ENCODE measurements at places on chromosomes 3 and 15.

GRCh38 chr15:100235030-100235617 is 106.7 kb downstream of the ADAMTS17 start:
- DNase-seq = no peak

GRCh38 chr3:132753946-132754345 is 31.7 kb upstream of the NPHP3 start:
- DNase-seq = no peak

DNA sequence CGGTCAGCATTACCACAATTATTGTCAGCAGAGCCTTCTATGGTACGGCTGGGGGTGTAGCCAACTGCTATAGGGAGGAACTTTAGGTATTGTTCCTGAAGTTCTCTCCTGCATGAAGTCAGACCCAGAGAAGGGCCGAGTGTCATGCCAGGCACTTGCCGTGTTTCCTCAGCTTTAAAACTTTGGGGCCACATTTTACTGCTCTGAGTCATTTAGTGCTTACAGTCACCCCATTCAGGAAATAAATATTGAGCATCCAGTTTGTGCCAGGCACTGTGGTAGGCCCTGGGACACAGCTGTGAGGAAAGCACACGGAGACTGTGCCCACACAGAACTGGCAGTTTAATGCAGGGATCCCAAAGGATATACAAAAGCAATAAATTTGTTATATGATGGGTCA is 54.5 kb upstream of the APEH start:
- DNase-seq = no peak

DNA sequence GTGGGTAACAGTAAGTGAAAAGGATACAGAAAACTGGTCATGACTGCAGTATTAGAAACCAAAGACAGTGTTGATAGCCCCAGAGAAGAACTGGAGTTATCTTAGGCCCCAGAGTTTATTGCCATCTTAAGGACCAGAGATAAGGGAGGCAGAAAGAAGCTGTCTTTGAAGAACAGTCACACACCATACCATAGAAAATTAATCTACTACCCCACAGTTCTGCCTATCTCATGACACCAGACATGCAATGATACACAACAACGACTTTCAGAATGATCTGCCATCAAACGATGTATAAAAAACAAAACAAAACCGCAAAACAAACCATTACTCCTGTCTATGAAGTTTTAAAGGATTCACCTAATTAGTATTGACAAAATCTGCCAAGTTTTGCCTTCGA is 9.6 kb downstream of the CPOX start:
- DNase-seq = no peak

- DNase-seq = no peak
These were observed 110.8 kb downstream of the TBC1D2B start for GRCh38 chr15:77966540-77967234.

DNA sequence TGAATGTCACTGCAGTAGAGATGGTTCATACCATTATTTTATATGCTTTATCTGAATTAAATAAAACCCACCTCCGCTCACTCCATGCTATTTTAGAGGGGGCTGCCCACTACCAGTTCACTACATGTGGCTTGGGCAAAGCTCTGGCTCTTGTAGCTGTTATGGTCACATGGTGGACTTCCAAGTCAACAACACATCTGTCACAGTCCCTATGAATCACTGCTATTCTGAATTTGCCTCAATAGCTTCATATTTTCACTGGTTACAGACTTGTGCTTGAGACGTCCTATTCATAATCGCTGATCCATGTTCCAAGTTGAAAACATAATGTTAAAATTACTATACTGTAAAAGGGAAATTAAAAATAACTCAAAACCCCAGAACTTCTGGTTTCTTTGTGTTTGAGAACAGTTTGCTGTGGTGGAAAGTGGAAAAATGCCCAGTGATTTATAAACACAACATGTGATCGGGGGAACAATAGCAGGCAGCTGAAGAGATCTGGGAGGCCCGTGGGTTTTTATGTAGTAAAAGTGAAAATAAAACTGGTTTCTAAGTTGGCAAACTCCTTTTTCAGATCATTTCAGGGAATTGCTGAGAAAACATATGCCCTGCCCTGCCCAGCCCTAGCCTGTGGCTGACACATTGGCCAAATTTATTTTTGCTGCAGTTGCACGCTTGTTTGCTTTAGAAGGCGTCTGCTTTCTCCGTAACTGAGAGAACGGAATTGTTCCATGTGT is 128.8 kb upstream of the PRR23C start:
- peak; percentile 3 for DNase-seq

DNA sequence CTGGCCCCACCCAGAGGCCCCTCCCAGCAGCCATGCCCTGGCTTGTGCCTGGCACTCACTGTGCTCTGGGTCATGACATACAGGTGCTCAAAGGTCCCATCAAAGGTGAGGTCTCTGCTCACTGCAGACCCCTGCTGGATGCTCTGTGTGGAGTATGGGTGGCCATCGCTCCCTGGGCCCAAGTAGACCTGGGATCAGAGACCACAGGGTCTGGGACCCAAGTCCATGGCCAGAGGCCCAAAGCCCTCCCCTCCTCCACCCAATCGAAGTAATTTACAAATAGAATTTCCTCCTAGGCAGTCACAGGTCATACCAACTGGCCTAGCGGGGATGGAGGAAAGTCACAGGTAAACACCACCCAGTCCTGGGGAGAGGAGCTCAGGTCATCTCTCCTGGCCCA is 7.6 kb downstream of the PLXNB1 start:
- no peak for DNase-seq

- no peak for DNase-seq
These were observed 15.2 kb downstream of the ITIH3 start for GRCh38 chr3:52809662-52810377.

GRCh38 chr3:125033135-125033534 is 22.7 kb downstream of the HEG1 start:
- DNase-seq = no peak

- no peak for DNase-seq
These were observed 68.6 kb upstream of the TPRG1 start for GRCh38 chr3:189103208-189103607.

- no peak for DNase-seq
These were observed 176.0 kb upstream of the BCHE start for GRCh38 chr3:166013073-166013679.

- DNase-seq = no peak
These were observed 67.6 kb downstream of the HES1 start for GRCh38 chr3:194203482-194204041.

DNA sequence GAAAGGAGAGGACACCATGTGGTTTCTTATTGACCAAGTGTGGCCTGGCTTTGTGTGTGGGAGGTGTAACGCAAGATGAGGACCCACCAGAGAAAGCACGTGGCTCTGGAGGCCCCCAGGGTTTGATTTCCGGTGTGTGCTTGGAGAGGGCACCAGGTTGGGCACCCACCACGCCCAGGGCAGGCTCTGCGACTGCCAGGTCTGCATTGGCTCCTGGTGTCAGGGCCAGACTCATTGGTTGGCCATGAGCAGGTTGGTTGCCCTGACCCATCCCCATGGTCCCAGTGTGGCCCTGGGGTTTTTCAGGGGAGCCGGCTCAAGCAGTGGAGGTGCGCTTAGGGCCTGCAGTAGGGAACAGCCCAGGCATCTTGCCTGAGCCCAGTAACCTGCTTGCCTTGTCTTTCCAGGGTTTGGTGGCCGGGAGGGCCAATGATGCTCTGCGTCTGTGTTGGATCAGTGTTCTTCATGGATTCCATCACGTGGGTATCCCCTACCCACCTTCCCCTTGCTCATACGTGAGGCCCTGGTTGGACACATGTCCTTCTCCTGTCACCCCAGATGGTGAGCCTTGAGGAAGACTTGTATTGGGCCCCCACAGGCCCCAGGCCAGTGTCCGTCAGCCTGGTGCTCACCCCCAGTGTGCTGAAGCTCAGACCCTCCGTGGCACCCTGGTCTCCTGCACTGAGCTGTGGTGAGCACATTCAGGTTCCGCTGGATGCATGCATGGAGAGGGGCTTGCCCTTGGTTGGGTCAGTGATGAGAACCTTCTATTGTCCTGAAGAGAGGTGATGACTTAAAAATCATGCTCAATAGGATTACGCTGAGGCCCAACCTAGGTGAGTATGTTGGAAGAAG is 193.9 kb downstream of the UBE3A start:
- DNase-seq = no peak

GRCh38 chr3:15804553-15805095 is 6.8 kb upstream of the ANKRD28 start:
- no peak for DNase-seq

DNA sequence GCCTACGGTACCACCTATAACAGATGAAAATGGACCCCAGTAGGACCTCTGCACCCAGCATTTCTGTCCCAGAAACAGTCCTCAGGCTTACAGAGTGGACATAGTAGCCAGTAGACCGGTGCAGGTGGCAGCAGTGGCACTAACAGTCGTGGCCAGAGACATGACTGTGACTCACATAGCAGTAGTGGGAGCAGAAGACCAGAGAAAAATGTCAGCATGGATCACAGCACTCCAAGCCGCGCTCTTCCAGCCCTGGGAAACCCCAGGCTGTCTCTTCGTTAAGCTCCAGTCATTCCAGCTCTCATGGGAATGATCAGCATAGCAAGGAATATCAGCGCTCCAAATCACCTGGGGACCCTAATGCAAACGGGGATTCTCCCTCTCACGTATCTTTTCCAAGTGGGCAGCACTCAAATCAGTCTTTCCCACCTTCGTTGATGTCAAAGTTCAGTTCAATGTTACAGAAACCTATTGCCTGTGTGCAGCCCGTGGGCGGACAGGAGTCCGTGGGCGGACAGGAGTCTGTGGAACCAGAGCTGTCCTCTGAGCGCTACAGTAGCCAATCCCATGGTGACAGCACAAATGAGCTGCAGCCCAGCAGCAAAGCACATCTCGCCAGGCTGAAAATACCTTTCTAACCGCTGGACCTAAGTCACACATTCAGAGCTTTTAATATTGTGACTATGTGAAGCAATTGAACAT is 10.5 kb downstream of the BFSP2 start:
- no peak for DNase-seq

DNA sequence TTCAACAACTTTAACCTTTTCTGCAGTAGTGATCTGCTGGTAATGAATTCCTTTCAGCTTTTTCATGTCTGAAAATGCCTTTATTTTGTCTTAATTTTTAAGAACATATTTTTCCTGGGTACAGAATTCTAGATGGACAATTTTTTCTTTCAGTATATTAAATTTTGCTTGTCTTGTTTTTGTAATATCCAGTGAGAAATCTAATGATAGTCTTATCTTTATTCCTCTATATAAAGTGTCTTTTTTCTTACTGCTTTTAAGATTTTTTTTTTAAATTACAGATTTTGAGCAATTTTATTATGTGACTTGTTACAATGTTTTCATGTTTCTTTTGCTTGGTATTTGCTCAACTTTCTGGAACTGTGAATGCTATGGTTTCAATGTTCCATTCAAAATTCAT is 38.1 kb downstream of the TCF12 start:
- no peak for DNase-seq

GRCh38 chr3:9206287-9206686 is 43.2 kb downstream of the SRGAP3 start:
- DNase-seq = no peak

- DNase-seq = no peak
These were observed 6.7 kb upstream of the CSK start for GRCh38 chr15:74775132-74775562.

GRCh38 chr15:79981831-79982455 is 10.9 kb upstream of the BCL2A1 start:
- no peak for DNase-seq
